ENCODE measurements at places on chromosomes 7 and 10.

DNA sequence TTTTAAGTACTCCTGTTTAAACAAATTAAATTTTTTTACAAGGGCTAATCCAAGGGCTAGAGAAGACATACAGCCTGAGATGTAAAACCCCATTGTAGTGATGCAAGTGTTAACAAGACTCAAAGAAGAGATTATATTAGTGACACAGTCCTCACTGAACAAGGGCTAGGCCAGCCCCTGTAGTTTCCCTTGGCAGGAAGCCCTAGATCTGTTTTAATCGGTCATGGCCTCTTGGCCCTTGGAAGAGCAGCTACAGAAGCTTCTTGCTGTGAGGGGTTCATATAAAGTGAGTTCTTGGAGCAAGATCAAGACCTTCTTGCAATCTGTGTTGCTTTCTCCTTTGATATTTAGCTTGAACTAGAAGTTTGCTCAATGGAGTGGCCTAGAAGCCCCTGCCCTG lies 1339.4 kb downstream of the XPNPEP1 start:
- DNase-seq: no peak

GRCh38 chr10:110695539-110695886 lies 51.4 kb downstream of the RBM20 start:
- DNase-seq: no peak

GRCh38 chr10:122182308-122182707 lies 88.8 kb upstream of the BTBD16 start:
- no peak for DNase-seq

DNA sequence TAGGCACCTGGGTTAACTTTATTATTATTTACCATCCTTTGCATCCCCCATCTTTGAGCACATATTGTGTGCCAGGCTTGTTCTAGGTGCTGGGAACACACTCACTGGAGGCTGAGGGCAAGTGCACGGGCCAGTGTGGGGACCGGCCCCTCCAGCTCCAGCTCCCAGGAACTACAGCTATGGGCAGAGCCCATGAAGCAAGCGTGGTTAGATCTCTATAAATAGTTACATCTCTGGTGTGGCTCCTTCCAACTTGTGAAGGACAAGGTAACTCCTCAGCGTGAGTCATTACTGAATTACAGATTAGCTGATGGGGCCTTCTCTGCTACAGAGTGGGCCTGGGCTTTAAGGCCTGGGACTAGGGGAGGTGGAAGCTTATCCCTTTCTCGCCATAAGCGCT lies 583.5 kb downstream of the SDK1 start:
- no peak for DNase-seq

- DNase-seq: no peak
Measured at GRCh38 chr7:35734001-35734483, 39.1 kb upstream of the HERPUD2 start.

DNA sequence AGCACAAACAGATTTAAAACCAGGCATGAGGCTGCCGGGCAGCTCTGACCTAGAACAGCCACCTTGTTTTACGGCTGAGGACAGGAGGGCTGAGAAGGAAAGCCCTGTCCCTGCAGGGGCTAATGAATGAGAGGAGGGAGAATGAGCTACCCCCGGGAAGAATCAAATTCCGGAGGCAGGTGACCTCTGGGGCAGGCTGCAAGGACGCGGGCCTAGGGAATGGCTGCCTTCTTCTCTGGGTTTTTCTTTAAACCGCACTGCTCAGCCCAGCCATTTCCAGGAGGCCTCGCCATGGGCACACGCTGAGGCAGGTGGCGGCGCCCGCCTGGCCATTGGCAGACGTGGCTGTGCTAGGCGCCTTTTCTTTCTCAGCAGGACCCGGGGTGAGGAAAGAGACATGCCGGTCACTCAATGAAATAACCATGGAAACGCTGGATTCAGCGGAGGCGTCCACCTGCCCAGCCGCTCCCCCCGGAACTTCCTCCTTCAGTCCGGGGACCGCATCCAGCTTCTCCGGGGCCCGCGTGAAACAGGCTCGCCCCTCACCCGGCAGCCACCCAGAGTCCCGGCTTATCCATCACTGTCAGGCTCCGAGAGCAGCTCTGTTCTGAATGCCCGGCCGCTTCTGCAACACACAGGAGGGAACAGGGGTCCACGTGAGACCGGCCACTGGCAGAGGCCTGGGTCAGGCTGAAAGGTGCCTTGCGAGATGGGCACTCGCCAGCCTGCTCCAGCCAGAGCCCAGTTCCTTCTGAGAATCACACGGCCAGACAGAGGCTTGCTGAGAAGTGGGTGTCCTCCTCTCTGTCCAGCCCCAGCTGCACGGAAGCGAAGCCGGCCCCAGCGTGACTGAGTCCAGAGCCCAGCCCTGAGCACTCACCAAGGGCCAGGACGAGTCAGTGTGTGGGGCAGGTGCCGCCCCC lies 82.1 kb downstream of the PDGFA start:
- no peak for DNase-seq

GRCh38 chr10:31607481-31607880 lies 288.5 kb downstream of the ZEB1 start:
- no peak for DNase-seq

DNA sequence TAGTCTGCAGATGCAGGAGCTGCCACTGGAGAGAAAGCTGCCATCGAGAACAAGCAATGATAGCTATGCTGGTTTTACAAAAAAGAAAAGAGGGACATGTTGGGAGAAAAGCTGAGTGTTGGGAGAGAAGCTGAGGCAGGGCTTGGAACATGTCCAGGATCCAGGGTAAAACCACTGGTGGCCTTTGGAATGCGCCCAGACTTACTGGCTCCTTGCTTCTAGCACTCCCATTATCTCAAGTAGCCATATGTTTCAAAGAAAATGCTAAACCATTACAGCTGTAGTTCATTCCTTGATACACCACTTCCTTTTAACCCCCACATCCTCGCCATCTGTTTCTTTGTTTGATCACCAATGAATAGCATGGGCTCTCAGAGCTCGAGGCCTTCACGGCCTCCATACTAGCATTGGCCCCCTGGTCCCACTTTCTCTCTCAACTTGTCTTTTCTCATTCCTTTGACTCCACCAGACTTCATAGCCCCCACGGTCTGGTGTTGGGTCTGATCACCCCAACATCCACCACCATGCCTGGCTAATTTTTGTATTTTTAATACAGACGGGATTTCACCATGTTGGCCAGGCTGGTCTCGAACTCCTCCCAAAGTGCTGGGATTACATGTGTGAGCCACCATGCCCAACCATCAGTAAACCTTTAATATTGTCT lies 23.8 kb upstream of the PLAC9 start:
- DNase-seq: no peak

DNA sequence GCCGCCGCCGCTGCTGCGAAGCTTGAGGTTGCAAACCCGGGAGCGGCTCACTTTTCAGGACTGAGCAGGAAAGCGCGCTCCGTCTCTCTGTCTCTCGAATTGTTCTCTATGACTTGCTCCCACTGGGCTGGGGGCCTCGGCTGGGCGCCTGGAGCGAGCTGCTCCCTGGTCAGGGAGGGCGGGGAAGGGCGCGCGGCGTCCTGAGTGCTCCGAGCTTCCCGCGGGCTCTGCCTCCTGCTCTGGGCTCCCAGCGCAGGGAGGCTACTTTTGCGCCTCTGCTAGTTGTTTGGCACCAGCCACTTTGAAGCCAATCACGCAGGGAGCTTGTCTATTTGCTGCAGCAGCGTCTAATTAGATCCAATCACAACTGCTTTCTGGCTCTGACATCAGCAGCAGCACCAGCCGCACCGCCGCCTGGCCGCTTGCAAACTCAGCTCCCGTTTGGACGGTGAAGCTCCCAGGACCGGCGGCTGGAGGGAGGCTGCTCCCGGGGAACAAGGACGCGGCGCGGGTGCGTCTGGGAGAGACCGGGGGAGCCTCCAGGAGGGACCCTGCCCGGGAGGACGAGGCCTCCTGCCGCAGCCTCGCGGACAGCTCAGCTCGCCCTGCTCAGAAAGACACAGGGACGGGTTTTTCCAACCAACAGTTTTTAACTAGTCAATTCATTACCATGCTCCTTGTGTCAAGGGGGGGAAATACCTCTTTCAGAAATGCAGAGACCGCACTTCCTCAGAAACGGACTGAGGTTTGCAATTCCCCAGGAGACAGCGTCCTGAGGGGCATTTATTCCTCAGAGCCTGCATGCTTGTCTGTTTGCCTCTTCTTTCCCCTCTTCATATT lies at the start of gene ADARB2:
Gene ADARB2 (minus strand): TSS at position 304 of the 840 bp plus-strand sequence.
- DNase-seq: peak; percentile 92

DNA sequence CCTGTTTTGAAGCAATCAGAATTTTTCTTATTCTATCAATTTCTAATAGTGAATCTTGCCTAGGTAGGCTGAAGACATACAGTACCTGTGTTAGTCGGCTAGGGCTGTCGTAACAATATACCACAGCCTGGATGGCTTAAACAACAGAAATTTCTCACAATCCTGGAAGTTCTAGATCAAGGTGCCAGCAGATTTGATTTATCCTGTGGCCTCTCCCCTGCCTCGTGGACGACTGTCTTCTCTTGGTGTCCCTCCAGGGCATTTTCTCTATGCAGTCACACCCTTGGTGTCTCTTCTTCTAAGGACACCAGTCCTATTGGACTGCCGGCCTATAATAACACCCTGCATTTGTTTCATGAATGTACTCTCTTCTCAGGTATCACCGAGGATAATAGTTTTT lies 1.8 kb upstream of the RSU1 start:
- no peak for DNase-seq

- DNase-seq: no peak
Measured at GRCh38 chr10:24642921-24643678, 80.6 kb downstream of the ARHGAP21 start.

DNA sequence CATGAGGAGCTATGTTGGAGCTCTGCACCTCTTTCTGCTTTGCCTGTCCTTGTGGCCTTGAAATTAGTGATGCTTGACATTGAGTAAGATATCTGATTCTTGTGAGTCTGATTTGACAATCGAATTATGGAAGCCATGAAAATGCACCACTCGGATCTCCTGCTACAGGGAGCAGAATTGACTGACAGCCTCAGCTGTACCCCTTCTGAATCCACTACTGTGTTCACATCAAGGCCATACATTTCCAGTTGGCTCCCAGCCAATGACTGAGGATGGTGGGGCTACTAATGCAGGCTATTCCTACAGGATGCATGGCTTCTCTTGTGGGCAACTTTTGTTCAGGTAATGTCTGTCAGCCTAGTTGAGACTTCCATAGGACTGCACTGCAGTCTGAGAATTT lies 321.9 kb downstream of the REEP3 start:
- no peak for DNase-seq

- DNase-seq: no peak
Measured at GRCh38 chr10:44913350-44914081, 2.4 kb downstream of the TMEM72 start.

DNA sequence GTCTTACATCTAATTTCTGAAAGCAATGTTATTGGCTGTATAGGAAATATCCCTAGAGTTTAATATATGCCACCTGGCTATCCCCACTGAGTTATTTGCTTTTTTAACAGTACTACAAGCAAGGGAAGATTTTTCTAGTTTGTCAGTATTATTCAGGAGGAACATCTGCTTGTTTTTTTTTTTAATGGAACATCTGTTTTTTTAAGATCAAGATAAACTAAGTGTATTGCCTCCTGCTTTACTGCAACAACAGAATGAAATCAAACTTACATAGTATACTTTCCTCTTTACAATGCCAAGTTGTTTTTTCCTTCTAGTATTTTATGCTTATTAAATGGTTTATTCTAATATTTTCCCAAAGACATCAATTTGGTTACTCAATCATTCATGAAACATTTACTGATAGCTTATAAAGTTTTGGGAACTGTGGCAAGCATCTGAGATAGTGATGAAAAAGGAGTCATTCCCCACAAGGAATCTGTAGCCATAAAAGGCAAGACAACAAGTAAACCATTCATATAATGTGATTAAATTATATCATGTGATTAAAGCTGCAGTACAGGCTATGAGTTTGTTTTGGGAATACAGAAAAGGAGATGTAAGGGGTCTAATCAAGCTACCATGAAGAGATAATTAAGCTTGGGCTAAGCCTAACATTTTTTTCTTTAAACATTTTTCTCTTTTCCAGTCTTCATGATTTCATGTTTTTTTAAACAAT lies 17.4 kb downstream of the MTPN start:
- DNase-seq: no peak

DNA sequence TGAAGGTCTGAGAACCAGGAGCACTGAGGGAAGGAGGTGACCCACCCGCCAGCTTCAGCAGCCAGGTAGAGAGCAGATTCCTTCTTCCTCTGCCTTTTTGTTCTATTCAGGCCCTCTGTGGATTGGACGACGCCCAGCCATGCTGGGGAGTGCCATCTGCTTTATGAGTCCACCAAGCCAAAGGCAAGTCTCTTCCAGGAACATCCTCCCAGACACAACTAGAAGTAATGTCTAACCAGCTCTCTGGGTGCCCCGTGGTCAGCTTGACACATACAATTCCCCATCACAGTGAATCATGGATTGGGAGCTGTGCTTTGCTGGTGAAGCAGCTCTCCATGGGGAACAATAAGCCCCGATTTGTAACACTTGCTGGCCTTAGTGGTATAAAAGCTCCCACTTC lies 125.2 kb downstream of the CCDC3 start:
- no peak for DNase-seq

DNA sequence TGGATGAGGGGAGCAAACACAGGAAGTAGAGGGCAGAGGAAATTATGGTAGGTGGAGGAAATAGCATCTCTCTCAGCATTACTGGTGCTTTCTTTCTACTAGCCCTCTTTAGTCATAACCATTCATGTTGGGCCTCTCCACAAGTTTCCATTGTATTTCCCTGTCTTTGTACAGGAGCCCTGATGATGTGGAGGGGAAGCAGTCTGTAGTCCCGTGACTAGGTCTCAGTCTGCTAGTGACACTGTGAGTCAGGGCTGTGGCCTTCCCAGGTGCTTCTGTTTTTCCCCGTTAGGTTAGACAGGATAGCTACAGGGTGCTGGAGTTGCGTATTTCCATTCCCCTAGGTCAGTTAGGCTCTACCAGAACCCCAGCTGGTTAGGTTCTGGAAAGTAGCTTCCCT lies 82.9 kb upstream of the NAMPT start:
- no peak for DNase-seq
